ENCODE measurements at places on chromosomes 6 and 20.

- H3K27ac ChIP-seq = peak overlapping the region; percentile 53
- peaks cover 9% of the 10 kb centered on the region for H3K4me1 ChIP-seq
- DNase-seq = no peak
- no peak overlapping the region for H3K4me3 ChIP-seq
Measured at GRCh38 chr6:45988635-45989034, 27.0 kb downstream of the CLIC5 start.

DNA sequence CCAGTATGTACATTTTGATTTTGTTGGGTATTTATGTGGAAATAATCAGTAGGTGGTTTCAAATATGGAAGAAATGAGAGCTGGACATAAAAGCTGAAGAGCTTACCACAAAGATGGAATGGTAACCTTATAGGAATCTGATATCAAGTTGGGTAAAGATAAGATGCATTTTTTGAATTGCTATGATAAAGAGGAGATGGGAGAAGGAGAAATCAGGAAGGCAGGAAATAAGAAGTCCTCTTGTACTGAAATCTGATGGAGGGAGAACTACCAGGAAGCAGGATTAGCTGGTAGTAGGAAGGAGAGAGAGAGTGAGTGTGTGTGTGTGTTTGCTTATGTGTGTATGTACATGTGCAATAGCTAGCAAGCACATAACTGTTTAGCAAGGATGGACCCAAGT, 468.4 kb downstream of the PHF3 start:
- H3K4me3 ChIP-seq = no peak overlapping the region
- no peak overlapping the region for H3K27ac ChIP-seq
- DNase-seq = no peak
- no peaks in the 10 kb centered on the region for H3K36me3 ChIP-seq
- H3K4me1 ChIP-seq = no peaks in the 10 kb centered on the region
- no peaks in the 10 kb centered on the region for H3K27me3 ChIP-seq

GRCh38 chr6:130132286-130132701, 90.5 kb downstream of the SAMD3 start:
- H3K4me1 ChIP-seq = no peaks in the 10 kb centered on the region
- no peaks in the 10 kb centered on the region for H3K27me3 ChIP-seq
- no peaks in the 10 kb centered on the region for H3K36me3 ChIP-seq
- no peak overlapping the region for H3K4me3 ChIP-seq

DNA sequence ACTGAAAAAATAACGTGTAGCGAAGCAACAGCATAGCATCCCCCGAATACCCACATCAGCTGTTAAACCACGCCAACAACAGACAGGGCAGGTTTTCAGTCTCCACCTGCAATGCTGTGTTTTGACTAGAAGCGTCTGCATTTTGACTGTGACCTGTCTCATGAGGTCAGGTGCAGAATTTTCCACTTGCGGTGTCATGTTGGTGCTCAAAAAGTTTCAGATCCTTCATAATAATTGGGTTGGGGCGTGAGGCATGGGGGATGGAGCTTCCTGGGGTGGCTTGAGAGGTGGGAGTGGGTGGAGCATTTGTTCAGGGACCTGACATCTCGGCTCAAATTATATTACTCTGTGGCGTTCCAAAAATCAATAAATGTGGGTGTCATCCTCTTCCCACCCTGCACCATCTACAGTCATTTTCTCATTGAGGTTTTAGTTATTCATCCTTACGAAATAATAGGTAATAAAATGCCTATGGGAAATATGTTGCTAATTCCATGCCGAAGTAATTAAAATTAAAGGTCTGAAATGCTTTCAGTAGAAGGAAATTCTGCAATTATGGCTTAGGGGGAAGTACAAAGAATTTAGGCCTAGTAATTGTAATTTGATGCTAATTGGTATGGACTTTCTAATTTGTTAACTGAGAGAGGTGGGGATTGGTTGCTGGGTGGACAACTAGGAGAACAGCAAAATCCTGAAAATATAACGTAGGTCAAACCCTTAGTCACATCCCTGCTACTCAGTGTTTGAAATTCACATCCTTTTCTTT, 81.0 kb downstream of the TIAM2 start:
- no peaks in the 10 kb centered on the region for H3K36me3 ChIP-seq
- H3K27me3 ChIP-seq = no peaks in the 10 kb centered on the region
- no peak overlapping the region for H3K27ac ChIP-seq
- H3K4me1 ChIP-seq = peaks cover 4% of the 10 kb centered on the region
- no peak for DNase-seq
- H3K4me3 ChIP-seq = no peak overlapping the region

GRCh38 chr6:111536910-111537527, 54.0 kb upstream of the REV3L start:
- no peaks in the 10 kb centered on the region for H3K36me3 ChIP-seq
- peak overlapping the region; percentile 80 for H3K27ac ChIP-seq
- no peak overlapping the region for H3K4me3 ChIP-seq
- no peak for DNase-seq
- H3K4me1 ChIP-seq = peaks cover 27% of the 10 kb centered on the region
- H3K27me3 ChIP-seq = no peaks in the 10 kb centered on the region

DNA sequence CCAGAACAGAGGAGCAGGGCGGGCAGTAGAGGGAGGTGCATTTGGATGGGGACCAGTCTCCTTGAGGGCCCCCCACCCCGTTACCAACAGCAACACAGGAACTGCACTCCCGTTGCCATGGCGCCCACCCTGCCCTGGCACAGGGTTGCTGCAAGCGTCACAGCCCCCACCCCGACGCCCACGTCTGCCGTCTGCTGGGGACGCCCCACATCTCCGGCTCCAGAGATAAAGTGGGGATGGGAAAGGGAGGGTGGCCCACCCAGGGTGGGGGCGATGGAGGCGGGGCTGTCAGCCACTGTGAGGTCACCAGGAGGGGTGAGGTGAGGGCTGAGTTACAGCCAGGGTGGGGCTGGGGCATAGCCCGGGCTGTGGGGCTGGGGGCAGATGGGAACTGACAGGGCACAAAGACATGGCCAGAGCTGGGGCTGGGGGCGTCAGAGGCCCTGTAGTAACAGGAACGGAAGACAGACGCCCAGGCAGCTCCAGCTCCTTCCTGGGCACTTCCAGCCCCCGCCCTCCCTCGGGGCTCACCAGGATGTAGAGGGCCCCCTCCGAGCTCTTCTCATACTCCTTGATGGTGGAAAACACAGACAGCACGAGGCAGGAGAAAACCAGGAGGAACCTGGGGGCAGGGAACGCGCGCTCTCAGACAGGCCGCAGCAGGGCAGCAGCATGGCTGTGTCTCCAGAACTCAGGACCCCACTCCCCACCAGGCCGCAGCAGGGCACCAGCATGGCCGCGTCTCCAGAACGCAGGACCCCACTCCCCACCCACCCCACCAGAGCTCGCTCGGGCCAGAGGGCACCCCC, 26.0 kb downstream of the KCNQ2 start:
- DNase-seq = peak; percentile 30
- no peaks in the 10 kb centered on the region for H3K27me3 ChIP-seq
- no peak overlapping the region for H3K27ac ChIP-seq
- no peaks in the 10 kb centered on the region for H3K36me3 ChIP-seq
- no peak overlapping the region for H3K4me3 ChIP-seq

GRCh38 chr6:167998215-167998614, 744 bp downstream of the KIF25 start:
- no peak for DNase-seq
- no peaks in the 10 kb centered on the region for H3K27me3 ChIP-seq
- no peak overlapping the region for H3K27ac ChIP-seq
- no peaks in the 10 kb centered on the region for H3K4me1 ChIP-seq

DNA sequence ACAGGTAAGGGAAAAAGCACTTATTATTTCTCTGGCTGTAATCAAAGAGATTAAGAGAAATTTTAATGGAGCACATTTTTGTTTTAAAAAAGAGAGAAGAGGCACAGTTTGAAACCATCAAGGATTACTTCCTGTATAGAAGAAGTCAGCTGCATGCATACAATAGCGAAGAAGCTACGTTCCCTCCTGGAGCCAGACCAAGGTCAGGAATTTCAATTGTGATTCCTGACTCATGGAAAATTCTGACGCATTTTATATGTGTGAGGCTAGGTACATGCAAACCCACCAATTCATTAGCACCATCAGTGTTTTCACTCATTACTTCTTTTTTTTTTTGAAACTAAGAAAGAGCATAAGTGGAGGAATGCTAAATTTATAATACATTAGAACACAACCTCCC, 232.7 kb upstream of the SGK1 start:
- H3K27me3 ChIP-seq = no peaks in the 10 kb centered on the region
- DNase-seq = no peak
- no peak overlapping the region for H3K27ac ChIP-seq
- H3K36me3 ChIP-seq = no peaks in the 10 kb centered on the region

DNA sequence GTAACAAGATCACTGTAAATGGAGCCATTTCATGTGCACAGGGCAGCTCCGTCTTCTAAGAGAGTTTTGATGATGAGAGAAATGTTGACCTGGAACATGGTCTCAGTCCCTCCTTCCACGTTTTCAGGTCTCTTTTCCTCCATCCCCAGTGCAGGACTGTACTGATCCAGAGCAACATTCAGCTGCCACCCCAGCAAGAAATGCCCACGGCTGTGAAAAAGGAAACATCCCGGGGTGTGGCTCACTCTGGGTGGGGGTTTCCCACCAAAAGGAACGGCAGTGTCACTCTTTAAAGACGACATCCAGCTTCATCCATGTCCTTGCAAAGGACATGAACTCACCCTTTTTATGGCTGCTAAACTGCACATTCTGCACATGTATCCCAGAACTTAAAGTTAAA, 92.6 kb downstream of the ERMARD start:
- H3K27me3 ChIP-seq = no peaks in the 10 kb centered on the region
- H3K4me1 ChIP-seq = no peaks in the 10 kb centered on the region
- H3K36me3 ChIP-seq = no peaks in the 10 kb centered on the region
- no peak overlapping the region for H3K4me3 ChIP-seq

All from hepatocyte (in vitro differentiated cells).